ENCODE measurements at places on chromosomes 1 and 21.
A peak's percentile ranks its signal among the peaks of the same experiment; 100 is the strongest.

DNA sequence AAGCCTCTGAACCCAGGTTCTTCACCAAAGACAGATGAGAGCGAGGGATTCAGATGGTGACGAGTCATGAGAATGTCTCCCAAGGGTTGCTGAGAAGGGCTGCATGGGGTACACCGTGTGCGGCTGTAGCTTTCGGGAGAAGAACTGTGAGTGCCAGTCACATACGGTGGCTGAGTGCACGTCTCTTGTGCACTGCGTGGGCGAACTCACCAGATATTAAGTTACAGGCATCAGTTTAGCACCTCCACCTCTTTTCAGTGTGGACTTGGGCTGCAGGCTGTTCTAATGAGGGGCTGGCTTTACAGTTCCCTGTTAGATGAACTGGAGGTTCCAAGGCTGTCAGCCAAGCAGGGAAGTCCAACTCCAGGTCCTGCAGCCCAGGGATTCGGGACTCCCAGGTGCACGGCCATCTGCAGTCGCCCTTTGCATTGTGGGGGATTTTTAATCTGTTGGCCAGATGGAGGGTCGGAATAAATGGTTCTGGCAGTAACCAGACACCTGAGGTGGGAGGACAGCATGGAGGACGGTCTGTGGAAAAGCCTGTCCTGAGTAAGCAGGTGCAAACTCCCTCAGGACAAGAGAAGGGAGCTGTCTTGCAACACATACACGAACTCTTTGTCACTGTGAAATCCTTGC is 26.5 kb upstream of the AVPR1B start:
- DNase-seq = no peak

GRCh38 chr1:48470481-48470855 is 1.5 kb downstream of the SPATA6 start:
- no peak for DNase-seq

- no peak for DNase-seq
Measured at GRCh38 chr1:55217226-55217986, 2.2 kb upstream of the USP24 start.

DNA sequence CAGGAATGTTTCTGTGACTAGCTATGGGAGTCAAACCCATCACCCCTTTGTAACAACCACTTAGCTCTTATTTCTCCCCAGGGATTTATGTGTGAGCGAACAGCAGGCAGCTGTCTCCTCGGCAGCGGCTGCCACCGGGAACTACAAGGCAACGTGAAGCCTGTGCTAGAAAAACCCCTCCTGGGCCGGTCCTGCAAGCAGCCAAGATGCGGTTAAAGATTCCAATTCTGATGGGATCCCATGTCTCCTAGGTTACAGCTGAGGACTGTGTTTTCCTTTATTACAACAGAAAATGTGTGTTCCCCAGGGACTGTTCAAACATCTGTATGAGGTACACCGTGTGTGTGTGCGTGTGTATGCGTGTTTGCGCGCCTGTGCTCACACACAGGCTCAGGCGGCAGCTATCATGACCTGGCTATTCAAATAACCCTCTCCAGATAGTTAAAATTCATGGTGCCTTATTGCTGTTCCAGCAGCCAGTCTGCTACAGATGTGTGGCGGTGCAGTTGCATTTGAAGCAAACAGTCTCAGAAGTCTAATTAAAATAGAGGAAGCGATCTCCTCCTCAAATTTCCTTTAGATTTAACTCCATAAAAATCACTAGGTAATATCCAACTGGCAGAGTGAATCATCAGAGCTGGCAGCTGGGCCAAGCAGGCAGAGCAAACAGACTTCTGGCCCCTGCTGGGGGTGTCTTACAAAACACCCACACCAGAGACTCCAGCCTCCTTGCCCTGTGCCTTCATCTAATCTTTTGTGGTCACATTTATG is 68.0 kb downstream of the LMX1A start:
- no peak for DNase-seq

- DNase-seq = no peak
Measured at GRCh38 chr1:24717887-24718650, 27.2 kb upstream of the CLIC4 start.

- DNase-seq = no peak
Measured at GRCh38 chr1:243754348-243754747, 95.7 kb downstream of the AKT3 start.

DNA sequence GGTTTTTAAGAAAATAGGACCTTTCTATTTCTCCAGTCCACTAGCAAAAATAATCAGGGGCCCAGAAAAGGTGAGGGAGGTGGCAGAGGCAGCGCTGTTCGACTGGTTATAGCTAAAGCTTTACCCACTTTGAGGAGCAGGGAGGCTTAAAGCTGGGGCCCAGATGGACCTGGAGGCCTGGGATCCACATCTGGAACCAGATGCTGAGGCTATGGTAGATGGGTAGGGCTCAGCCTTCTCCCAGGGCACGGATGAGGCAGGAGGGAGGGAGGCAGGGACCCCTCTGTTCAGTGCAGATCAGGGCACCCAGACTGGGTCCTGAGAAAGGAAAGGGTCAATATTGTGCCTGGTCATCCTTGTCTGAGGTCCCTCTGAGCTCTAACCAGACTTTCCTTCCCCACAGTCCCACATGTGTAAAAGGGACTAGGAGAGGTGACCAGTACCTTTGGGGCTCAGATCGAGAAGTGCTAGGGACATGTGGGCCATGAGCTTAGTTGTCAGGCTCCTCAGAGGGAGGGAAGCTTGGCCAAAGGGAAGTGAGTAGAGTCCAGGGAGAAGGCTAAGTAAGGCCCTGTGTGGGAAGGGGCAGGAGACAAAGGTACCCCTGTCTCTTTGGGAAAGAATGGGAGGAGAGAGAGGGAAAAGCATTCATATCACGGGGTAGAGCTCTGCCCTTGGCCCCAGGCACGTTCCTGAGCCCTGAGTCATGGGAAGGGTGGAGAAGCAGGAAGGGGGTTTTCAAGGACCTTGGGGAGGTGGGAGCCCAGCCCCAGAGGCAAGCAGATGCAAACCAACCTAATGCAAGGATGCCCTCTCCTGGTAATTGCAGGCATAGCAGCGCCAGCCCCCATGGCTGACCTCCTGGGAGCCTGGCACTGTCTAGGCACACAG is 15.4 kb downstream of the LMNA start:
- peak; percentile 89 for DNase-seq

DNA sequence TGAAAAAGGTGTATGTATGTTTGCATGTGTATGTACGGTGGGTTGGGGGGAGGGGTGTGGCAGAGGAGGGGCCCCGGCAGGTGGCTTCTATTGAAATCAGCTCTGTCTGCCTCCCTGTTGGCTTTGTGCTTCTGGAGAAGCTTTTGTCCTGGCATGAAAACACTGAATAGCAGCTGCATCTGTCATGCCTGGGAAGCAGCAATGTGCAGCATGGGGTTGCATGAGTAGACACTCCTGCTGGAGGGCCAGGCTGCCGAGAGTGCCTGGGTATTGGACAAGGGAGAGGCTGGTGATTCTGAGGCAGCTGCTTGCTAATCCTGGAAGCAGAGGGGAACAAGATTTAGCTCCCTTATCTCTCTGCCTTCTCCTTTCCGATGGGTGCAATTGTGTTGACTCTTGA is 20.5 kb downstream of the MAPKAPK2 start:
- no peak for DNase-seq

- DNase-seq = no peak
Measured at GRCh38 chr1:217673387-217673786, 42.2 kb downstream of the SPATA17 start.

GRCh38 chr1:172140072-172140471 is 280.4 kb upstream of the C1orf105 start:
- DNase-seq = no peak

GRCh38 chr1:88897070-88897730 is 5.8 kb upstream of the GTF2B start:
- DNase-seq = no peak

- no peak for DNase-seq
Measured at GRCh38 chr1:6410248-6410893, 9.3 kb downstream of the HES2 start.

- no peak for DNase-seq
Measured at GRCh38 chr1:162406811-162407210, 5.1 kb downstream of the SH2D1B start.

All from amniotic stem cell (primary cell).